EL (cell line): ENCODE measurements at places on chromosomes 5 and 9.

DNA sequence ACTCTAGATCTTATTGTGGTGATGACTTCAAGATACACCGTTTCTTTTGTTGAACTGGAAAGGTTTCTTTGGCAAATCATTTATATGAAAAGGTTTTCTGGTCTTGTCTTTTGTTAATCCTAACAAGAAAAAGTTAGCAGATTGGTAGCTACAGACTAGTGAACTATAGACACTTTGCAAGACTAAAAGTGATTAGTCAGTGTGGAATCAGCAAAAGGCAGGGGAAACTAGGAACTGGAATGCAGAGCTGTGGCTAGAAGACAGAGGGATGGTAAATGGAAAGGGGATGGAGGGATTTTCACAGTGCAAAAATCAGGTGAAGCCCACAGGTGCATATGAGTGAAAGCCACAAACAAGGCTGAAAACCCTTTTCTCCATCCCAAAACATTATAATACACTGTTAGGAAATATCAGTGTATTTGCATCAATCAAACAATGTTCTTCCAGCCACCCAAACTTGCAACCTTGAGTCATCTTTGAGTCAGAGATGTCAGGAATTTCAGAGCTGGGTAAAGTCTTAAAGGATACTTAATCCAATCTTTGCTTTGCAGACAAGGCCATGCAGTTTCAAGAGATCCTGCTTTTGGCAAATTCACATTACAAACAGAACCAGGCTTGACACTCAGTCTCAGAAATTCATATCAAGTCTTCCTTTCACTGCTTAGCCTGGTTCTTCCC lies 52.7 kb downstream of the PLK2 start:
- DNase-seq, result peak; percentile 78

DNA sequence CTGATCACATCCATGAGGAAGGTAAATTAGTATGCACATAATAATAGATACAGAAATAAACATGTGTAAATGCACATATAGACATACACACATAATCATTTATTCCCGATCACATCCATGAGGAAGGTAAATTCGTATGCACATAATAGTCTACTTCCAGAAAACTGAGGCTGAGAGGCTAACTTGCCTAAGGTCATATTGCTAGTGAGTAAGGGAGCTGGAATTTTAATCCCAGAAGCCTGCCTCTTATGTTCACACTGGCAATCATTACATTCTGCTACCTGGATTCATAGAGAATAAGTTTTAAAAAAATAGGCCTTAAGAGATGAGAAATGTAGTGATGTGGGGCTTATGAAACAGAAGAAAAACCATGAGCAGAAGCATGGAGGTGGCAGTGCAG lies 716.3 kb downstream of the BRINP1 start:
- DNase-seq, result peak; percentile 21

GRCh38 chr9:89528131-89528530 lies 30.2 kb upstream of the SEMA4D start:
- no peak for DNase-seq

- peak; percentile 98 for DNase-seq
These were observed 56.4 kb upstream of the RPL26L1 start for GRCh38 chr5:172902497-172903472.

DNA sequence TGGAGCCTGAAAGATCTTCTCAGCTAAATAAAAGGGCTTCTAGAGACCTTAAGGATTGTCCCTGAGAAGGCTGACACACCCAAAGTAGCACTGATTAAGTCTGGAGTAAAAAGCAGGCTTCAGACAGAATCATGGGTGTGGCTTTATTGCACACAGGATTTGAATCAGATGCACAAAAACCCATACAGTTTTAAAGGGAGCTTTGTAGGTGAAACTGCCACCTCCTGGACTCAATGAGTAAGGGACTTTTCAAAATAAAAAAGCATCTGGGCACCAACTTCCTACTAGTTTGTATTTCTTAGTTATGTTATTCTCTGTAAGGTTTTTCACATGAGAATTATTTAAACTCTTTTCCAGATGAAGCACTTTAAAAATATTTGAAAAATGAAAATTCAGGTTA lies 129.4 kb downstream of the EDIL3 start:
- DNase-seq, result peak; percentile 24

DNA sequence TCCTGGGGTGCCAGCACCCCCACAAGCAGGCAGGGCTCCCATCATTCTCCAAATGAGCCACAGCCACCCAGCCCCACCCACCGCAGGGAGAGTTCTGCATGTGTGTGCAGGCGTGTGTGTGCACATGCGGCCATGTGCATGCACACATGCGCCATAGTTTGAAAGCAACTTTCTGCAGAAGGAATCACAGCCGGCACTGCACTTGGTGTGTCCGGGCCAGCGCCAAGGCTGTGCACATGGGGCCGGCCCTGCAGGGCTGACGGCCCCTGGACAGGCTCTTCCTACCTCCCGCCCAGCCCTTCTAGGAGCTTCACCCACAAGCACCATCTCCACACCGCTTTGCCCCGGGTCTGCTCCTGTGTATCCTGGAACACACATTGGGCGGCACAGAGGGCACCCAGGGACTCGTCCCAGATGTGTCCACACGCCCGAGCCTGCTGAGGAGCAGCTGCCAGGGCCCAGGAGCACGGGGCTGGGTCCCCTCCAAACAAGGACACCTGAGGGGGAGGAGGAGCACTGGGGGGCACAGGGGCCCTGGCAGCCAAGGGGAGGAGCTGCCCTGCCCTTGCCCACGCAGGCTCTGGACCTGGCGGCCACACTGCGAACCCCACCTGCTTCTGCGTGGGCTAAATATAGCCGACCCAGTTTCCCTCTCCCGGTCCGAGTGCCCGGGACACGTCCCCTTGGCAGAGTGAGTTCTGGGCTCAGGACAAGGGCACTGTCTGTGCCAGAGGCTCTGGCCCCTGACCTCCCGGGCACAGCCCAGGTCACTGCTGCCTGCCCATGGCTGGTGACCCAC lies 19.1 kb downstream of the TPPP start:
- DNase-seq, result no peak

- DNase-seq, result no peak
These were observed 121.0 kb downstream of the JAKMIP2 start for GRCh38 chr5:147661541-147661940.

GRCh38 chr5:131926168-131926567 lies 19.3 kb downstream of the MEIKIN start:
- DNase-seq, result no peak

- DNase-seq, result no peak
These were observed 236.5 kb downstream of the FBXL17 start for GRCh38 chr5:108145351-108145750.

- no peak for DNase-seq
These were observed 47.9 kb downstream of the MFAP3 start for GRCh38 chr5:154086641-154087040.

- no peak for DNase-seq
These were observed 91.9 kb upstream of the PTPRD start for GRCh38 chr9:10704720-10705119.

DNA sequence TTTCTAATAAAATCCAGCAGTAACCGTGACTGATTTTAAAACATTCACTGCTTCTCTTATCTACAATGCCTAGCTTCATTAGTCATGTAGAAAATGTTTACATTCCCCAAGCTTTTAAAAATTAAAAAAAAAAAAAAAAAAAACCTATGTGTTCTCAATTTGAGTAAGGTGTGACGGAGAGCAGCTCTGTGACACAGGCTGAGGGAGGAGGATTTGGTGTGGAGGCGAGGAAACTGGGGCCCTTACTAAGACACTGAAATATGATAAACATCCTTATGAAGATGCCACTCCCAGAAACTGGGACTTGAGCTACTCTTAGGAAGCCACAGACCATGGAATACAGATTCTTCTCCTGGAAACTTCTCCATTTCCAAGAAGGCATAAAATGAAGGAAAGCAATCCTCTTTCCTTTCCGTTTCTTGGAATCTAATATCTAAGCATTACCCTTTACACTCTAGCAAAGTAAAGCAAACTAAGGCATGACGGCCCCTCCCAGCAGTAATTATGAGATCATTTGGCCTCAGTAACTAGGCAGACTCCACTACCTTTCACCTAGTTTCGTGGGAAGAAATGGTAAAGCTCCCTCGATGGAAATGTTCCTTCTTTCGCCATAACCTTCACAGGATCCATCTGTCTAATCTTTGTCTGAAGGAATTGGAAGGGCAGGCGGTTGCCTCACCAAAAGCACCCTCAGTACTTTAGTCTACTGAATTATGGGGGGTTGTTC lies 23.5 kb downstream of the GRAMD2B start:
- peak; percentile 95 for DNase-seq

GRCh38 chr5:73591102-73591695 lies 25.7 kb downstream of the UTP15 start:
- peak; percentile 83 for DNase-seq

- no peak for DNase-seq
These were observed 34.9 kb downstream of the LURAP1L start for GRCh38 chr9:12809720-12810119.

- DNase-seq, result no peak
These were observed 21.9 kb downstream of the MARCHF3 start for GRCh38 chr5:127008300-127008975.

DNA sequence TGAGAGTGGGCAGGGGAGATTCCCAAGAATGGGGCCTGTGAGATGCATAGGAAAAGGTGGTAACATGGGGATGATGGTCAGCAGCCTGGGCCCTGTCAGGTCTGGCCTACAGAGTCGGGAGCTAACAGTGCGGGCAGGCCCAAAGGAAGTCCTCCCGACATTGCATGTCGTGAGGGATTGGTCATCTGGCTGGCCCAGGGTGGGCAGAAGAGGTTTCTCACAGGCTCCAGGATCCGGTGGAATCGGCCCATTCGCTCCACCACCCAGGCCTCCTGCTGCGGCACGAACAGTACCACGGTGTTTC lies 514 bp downstream of the STOML2 start:
- DNase-seq, result peak; percentile 34
